ENCODE measurements at places on chromosomes 5 and 9.

DNA sequence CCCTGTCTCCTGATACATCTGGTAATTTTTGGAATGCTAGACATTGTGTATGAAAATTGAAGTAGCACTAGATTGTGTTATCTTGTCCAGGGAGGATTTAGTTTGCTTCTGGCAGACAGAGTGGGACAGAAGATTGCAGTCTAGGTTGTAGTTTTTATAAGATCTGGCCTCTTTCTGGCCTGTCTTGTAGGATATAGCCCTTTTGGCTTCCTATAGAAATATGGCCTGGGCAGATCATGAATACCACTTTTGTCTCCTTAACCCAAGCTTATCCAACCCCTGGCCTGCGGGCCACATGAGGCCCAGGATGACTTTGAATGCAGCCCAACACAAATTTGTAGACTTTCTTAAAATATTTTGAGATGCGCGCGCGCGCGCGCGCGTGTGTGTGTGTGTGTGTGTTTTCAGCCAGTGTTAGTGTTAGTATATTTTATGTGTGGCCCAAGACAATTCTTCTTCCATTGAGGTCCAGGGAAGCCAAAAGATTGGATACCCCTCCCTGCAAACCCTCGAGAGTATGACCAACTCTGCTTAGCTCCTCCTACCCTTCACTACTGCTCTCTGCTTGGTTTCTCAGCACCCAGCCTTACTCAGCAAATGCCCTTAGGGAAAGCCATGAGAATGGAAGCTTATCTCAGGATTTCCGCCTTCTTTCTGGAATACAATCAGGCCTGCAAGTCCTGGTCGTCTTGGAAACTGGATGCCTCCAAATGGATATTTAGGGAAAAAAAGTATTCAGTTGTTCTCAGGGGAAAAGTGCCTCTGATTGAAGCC is 26.5 kb downstream of the ANKRD33B start:
- DNase-seq = no peak

DNA sequence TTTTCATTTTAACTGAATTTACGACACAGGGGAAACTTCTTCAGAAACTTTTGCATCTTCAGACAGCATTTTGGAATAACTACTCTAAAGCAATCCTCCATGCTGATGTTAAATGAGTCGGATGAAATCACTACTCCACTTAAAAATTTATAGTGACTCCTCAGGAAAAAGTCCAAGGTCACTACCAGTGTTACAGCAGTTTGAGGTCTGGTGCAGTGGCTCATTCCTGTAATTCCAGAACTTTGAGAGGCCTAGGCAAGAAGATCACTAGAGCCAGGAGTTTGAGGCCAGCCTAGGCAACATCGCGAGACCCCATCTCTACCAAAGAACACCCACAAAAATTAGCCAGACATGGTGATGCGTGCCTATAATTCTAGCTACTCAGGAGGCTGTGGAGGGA is 5.9 kb upstream of the GAS1 start:
- DNase-seq = no peak

- DNase-seq = no peak
Measured at GRCh38 chr5:32138839-32139493, 35.2 kb downstream of the GOLPH3 start.

- DNase-seq = no peak
Measured at GRCh38 chr9:20477940-20478620, 144.2 kb downstream of the MLLT3 start.

- no peak for DNase-seq
Measured at GRCh38 chr5:157610990-157611389, 35.4 kb upstream of the ADAM19 start.

DNA sequence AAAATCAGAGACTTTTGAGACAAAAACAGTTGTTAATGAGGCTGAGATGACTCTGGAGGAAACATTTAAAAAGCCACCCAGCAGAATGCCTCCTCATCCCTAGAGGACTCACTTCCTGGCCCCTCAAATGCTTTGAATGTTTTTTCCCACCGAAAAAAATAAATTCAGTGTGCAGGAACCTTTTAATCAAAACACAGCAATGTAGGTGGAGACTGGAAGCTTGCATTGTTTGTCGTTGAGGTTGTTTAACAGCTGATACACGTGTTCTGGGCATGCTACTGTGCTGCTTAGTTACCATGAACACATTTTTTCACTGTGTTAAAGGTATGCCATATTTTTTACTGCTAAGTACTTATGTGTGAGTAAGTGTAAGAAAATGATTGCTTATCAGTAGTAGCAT is 65.7 kb upstream of the ADCY2 start:
- no peak for DNase-seq

- DNase-seq = no peak
Measured at GRCh38 chr9:107992271-107992670, 502.7 kb upstream of the KLF4 start.

DNA sequence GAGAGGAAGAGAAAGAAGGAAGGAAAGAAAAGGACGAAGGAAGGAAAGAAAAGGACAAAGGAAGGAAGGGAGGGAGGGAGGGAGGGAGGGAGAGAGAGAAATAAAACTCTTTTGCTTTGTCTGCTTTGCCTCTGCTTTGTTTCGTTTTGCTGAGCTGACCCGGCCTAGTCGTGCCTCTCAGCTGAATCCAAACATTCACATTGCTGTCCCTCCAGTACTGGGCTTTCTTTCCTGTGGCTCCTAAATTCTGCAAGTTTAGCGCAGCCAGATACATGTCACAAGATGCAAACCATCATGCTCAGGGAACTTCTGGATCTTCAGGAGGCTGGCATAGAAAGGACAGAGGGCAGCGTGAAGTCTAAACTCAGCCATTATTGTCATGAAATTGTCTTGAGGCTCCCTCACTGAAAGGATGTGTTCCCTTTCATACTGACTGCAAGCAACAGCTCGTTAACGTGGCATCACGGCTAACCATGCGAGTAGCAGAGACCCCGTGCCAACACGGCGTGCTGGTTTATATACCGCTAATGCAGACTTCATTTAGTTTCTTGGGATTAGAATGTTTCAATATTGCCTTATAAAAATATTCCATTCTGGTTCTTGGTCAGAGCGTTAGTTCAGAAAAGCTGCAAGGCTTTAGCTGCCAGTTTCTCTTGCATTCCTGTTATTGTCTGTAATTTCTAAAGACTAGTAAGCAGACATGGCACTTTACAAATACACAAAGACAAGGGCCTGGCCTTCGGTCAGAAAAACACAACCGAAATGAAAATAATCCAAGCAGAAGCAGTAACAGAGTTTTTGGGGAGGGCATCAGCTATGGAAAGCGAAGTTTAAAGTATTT is 94.2 kb downstream of the TMEM174 start:
- DNase-seq = no peak

GRCh38 chr5:166992874-166993722 is 1298.3 kb upstream of the WWC1 start:
- DNase-seq = no peak

- no peak for DNase-seq
Measured at GRCh38 chr9:104313396-104314110, 190.5 kb upstream of the OR13F1 start.

- no peak for DNase-seq
Measured at GRCh38 chr5:138962614-138963370, 87.7 kb upstream of the LRRTM2 start.

Measured in GM13976 (cell line).